Mesenchymal stem cell (in vitro differentiated cells and primary cell): ENCODE measurements at places on chromosomes 3 and 15.
A peak's percentile ranks its signal among the peaks of the same experiment; 100 is the strongest.

GRCh38 chr3:196666001-196666867 is 26.7 kb downstream of the NRROS start:
- peak; percentile 93 for DNase-seq

GRCh38 chr3:177144922-177145321 is 52.4 kb downstream of the TBL1XR1 start:
- DNase-seq = no peak

GRCh38 chr3:119542168-119542767 is 17.1 kb downstream of the CD80 start:
- no peak for DNase-seq

GRCh38 chr15:66692391-66692790 is 9.6 kb upstream of the SMAD6 start:
- no peak for DNase-seq

DNA sequence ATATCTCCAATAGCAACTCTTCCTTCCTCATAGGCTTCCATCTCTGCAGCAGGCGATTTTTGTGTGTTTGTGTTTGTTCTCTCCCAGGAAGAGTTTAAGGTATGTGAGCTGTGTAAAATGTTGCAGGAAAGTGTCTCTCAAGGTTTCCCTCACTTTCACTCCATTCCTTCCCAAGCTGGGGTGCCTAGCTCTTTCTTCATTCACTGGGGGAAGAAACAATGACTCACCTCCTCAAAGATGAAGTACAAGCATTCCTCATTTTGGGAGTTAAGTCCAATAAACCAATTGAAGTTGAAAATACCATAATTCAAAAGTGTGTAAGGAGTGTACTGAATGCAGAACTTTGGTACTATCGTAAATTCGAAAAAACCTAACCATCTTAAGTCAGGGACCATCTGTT is 422.7 kb upstream of the CFAP20DC start:
- no peak for DNase-seq

GRCh38 chr3:194387276-194387675 is 11.8 kb downstream of the GP5 start:
- DNase-seq = no peak

DNA sequence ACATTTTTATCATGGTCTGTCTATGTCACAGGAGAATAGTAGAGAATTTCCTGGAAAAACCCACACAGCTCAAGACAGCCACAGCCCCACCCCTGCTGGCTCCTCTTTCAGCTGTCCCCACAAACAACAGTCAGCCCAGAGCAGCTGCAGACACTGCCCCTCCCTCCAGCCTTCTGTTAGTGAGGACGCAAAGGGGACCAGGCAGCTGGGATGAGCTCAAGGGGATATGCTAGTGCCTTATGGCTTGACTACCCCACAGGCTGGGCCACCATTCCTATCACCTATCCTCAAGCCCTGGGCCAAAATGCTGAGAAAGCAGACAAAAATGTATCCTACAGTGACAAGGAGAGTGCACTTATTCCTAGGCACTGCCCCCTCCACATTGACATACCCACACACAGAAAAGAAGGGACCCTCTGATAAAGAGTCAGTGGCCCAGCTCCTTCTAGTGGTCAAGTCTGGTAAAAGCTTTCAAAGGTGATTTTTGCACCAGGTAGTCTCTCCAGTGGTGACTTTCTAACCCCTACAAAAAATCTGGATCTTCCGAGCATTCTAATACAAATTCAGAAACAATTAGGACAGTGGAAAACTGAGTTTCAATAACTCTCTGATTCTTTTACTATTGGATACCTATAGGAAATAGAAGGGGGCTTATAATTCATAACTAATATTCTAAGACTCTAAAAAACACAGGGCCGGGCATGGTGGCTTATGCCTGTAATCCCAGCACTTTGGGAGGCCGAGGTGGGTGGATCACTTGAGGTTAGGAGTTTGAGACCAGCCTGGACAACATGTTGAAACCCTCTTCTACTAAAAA is 3.0 kb upstream of the MAP1A start:
- peak; percentile 71 for DNase-seq

DNA sequence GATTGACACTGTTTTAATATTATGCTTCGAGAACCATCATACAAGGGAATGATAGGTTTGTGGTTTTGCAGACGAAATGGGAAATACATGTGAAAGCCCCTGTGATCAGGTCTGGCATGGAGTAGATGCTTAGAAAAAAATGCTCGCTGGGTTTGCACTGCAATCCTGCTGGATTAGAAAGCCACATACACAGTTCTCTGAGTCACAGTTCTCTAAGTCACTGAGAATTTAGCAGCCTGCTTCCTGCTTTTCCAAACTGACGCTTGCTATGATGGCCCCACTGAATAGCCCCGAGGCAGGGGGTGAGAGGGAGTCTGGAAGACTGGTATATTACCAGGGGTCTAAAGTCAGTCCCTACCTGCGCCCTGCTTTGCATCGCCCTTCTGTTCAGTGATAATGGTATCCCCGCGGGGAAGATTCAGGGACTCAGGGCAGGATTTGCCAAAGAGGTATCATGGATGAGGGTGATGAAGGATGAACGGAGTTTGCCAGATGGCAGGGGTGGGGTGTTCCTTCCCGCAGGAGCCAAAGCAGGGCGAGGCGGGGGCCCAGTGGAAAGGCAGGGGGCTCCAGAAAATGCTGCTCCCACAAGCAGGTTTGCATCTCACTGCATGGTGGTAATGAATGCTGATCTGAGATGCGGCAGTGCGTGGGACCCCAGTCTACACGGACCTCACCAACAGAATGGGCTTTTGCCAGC is 82.3 kb downstream of the IQSEC1 start:
- peak; percentile 88 for DNase-seq

GRCh38 chr15:89329329-89330084 is 5.1 kb downstream of the POLG start:
- DNase-seq = no peak

DNA sequence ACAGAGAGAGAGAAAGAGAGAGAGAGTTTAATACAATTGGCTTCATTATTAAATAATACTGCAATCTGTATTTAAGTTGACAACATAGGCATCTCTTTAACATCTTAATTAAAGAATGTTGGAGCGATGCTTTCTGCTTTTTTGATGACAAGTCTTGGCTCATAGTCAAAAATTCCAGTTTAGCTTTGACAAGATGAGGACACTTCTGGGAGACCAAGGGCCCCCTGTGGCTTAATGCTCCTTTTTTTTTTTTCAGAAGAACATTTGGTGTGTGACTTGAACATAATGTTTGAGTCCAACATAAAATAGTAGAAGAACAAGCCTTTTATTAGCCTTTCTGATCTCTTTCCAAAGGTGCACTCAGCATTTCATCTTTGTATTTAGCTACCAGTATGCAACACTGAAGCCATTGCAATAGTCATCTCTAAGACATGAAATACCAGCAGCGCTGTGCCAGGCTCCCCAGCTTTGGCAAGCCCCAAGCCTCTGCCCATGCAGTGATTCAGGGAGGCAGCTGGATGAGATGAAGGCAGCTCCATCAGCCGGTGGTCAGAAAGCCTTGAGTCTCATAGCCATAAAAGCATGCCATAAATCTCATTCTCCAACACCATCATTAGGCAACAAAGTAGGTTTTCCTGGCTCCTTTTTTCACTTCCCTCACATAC is 349.4 kb upstream of the SEMA6D start:
- no peak for DNase-seq

DNA sequence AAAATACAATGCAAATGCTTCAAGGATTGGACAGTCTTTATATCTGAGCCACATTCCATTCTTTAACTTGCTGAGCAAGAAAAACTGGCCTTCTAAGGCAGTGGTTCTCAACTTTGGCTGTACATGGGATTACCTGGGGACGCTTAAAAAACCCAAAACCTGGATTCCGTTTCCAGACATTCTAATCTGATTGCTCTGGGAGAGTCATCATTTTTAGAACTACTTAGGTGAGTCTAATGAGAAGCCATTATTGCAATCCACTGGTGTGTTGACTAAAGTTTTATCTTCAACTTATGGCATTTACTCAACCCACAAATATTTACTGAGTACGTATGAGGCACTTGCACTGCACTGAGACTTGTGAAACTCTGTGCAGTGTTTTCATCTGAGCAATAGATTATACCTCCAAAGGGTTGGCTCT is 195.7 kb upstream of the ATP11B start:
- DNase-seq = no peak

GRCh38 chr3:50583897-50584296 is 14.6 kb downstream of the HEMK1 start:
- no peak for DNase-seq

- no peak for DNase-seq
Measured at GRCh38 chr15:40302288-40302886, 5.3 kb downstream of the PLCB2 start.

- peak; percentile 62 for DNase-seq
Measured at GRCh38 chr3:112605285-112605684, 35.7 kb downstream of the CCDC80 start.

- DNase-seq = no peak
Measured at GRCh38 chr3:189576486-189576885, 54.7 kb upstream of the TP63 start.

DNA sequence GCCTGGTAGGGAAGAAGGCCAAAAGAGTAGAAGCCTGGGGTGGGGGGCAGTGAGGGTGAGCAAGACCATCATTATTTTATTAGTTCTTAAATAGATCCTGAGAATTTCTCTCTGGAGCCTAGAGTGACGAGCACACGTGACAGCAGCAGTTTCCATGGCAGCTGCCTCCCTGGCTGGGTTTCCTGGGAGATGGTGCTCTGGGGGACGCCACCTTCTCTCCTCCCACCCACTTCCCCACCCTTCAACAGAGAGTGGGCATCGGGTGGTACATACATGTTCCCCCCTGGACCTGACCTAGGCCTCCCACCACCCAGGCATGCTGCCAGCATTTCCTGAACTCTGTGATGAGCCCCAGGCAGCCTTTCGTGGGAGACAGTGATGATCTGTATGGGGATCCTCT is 12.9 kb downstream of the CELF6 start:
- DNase-seq = no peak

DNA sequence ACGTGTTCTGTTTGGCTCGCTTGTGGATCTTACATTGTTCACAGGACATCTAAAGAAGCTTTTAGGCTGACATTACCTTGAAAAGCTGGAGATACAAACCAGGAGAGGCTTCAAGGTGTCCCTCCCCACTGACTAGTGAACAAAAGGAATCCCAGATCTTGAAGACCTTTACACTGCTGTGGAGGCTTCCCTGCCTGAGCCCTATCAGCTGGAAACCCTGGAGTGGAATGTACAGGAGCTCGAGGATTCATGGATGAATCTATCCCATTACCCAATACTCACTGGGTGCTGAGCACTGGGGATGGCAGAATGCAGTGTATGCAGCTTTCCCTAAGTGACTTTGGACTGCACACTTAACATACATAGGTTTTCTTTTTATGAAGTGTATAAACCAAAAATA is 82.3 kb upstream of the MFGE8 start:
- DNase-seq = no peak

GRCh38 chr3:15387735-15388134 is 39.6 kb downstream of the METTL6 start:
- DNase-seq = no peak

DNA sequence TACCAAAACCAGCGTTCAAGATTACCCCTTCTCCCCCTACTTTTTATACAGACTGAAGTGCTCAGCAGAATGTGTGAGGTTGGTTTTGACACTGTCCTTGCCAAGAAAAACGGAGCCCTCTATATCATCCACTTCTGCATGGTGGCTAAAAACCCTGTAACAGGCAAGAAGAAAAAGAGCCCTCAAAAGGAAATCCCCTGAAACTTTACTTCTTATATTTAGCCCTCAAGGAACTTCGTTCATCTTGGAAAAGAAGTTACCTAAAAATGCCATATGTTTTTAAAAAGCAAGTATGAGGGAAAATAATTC is 473.6 kb downstream of the FOXP1 start:
- no peak for DNase-seq

- peak; percentile 62 for DNase-seq
Measured at GRCh38 chr3:185084901-185085300, 68.0 kb downstream of the C3orf70 start.

GRCh38 chr3:53826048-53826447 is 20.2 kb downstream of the CHDH start:
- DNase-seq = no peak

- DNase-seq = no peak
Measured at GRCh38 chr3:33052671-33053070, 44.3 kb downstream of the GLB1 start.

DNA sequence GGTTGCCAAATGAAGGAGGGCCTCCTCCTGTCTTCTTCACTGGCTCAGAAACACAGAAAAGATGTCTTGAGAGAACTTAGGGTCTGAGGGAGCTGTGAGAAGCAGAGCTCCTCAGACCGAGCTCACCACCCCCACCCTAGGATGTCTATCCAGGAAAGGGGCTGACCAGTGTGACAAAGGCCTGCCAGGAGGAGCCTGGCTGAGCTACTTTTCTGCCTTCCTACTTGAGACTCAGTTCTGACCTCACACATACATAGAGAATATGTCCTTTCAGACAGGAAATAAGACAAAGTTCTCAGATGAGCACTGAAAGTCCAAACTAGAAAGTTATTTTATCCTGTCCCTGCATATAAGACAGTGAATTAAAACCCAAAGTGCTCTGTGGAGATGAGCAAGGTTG is 54.5 kb downstream of the KIF9 start:
- no peak for DNase-seq
